Astrocyte (in vitro differentiated cells and primary cell): ENCODE measurements at places on chromosomes 4 and X. TPM values are rescaled to one million over a fixed set of nuclear protein-coding genes. Genes with fewer than 3 reads are reported as not detected.
A peak's percentile ranks its signal among the peaks of the same experiment; 100 is the strongest.

Gene FAM9B
- total RNA-seq, result not detected in 2 replicates

Gene SUPT20HL1
- total RNA-seq, result not detected in 2 replicates

Gene OPN1LW
- total RNA-seq, result not detected in 2 replicates

Gene TENM3
- 127 TPM in 2 replicates for total RNA-seq

Gene ZFP92
- total RNA-seq, result 0.26 and 0.27 TPM in 2 replicates

Gene FAM9C
- total RNA-seq, result 0.16 TPM in 1 of 2 replicates, not detected in the other

Gene ELF4
- total RNA-seq, result 30.5 and 31.2 TPM in 2 replicates

Gene CTAG2
- not detected in 2 replicates for total RNA-seq

Gene BEX2
- 10.0 and 12.6 TPM in 2 replicates for total RNA-seq

Gene NPY1R
- total RNA-seq, result 1.1 TPM in 2 replicates

Gene PRDM5
- total RNA-seq, result 5.3 and 6.5 TPM in 2 replicates

Gene GPR143
- 1.8 and 3.0 TPM in 2 replicates for total RNA-seq

- H3K4me3 ChIP-seq, result no peak overlapping the region
- peak; percentile 98 for DNase-seq
- peaks cover 19% of the 10 kb centered on the region for H3K4me1 ChIP-seq
Measured at GRCh38 chr4:98430708-98431403, 169.7 kb downstream of the RAP1GDS1 start.

DNA sequence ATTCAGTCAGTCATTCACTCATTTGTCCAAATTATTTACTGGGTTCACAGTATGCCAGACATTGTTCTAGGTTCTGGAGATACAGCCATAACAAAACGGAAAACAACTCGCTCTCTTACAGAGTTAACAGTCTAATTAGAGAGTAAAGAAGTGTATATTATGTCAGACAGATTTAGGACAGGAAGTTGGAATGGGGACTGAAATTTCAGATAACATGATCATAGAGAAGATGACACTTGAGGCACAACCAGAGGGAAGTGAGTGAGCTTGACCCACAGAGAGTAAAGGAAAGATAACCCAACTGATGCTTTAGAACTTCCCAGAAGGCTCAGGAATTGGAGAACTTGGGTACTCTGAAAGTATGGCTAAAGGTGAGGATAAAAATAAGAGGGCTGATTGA lies 139.4 kb downstream of the ZAR1 start:
- H3K4me3 ChIP-seq, result no peak overlapping the region
- H3K36me3 ChIP-seq, result no peaks in the 10 kb centered on the region
- DNase-seq, result no peak
- no peaks in the 10 kb centered on the region for H3K27me3 ChIP-seq

GRCh38 chrX:23898412-23898959 lies 9.3 kb downstream of the APOO start:
- no peak overlapping the region for H3K4me3 ChIP-seq
- H3K36me3 ChIP-seq, result no peaks in the 10 kb centered on the region
- no peaks in the 10 kb centered on the region for H3K27me3 ChIP-seq
- peaks cover 31% of the 10 kb centered on the region for H3K4me1 ChIP-seq

GRCh38 chr4:68569466-68570121 lies 6.5 kb downstream of the UGT2B17 start:
- H3K4me3 ChIP-seq, result no peak overlapping the region
- no peak for DNase-seq

DNA sequence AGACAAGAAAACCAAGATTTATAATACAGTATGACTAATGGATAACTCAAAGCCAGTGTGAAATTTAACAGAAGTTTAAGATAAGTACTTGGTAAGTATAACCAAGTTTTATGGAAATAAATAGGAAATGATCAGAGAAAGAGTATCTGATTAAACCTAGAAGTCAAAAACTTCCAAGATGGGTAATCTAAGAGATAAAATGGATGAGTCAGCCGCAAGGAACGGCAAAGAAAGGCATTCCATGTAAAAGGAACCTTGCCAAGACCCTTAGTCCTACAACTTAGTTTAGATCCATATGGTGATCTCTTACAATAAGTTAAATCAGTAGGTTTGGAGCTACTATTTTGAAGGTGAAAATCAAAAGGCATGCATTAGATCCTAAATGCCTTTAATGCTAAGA lies 34.8 kb downstream of the LIN54 start:
- H3K4me1 ChIP-seq, result peaks cover 5% of the 10 kb centered on the region
- H3K4me3 ChIP-seq, result no peak overlapping the region
- no peaks in the 10 kb centered on the region for H3K27me3 ChIP-seq

- H3K4me1 ChIP-seq, result no peaks in the 10 kb centered on the region
- H3K36me3 ChIP-seq, result no peaks in the 10 kb centered on the region
- H3K27ac ChIP-seq, result no peak overlapping the region
- no peaks in the 10 kb centered on the region for H3K27me3 ChIP-seq
Measured at GRCh38 chr4:17045866-17046265, 147.4 kb upstream of the LDB2 start.

DNA sequence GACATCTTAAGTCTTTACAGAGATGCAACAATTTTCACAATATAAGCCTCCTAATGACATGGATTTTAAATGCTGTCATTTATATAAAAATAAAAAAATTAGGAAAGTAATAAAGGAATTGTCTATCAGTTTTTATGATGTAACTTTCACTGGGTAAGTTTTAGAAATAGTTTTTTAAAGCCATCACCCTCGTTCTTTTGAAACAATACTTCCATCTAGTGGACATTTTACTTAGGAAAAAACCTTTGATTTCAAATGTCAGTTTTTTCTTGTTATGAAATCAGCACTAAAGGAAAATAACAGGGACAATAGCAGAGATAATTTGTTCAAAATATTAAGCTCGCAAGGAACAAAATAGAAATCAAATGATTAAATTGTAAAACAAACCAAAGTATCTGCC lies 24.3 kb upstream of the NDNF start:
- H3K36me3 ChIP-seq, result no peaks in the 10 kb centered on the region
- H3K4me3 ChIP-seq, result no peak overlapping the region
- no peaks in the 10 kb centered on the region for H3K4me1 ChIP-seq
- H3K27ac ChIP-seq, result no peak overlapping the region
- peak; percentile 31 for DNase-seq

DNA sequence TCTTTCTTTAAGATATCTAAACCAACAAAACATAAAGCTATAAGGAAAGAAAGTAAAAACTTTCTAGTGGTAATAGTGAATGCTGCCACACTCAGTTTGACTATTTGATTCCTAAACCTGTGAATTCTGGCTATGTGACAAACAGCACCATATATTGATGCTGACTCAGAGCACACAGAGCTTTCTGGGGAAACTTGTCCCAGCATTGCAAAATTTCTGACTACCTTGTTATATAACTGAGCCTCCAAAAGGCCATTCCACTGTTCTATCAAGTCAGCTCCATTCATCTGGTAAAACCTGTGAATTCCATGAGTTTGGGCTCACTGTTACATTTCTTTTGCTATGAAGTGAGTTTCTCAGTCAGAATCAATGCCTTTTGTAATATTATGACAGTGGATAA lies 1229.7 kb downstream of the PCDH18 start:
- no peak for DNase-seq
- no peak overlapping the region for H3K27ac ChIP-seq
- H3K4me3 ChIP-seq, result no peak overlapping the region
- H3K4me1 ChIP-seq, result no peaks in the 10 kb centered on the region

DNA sequence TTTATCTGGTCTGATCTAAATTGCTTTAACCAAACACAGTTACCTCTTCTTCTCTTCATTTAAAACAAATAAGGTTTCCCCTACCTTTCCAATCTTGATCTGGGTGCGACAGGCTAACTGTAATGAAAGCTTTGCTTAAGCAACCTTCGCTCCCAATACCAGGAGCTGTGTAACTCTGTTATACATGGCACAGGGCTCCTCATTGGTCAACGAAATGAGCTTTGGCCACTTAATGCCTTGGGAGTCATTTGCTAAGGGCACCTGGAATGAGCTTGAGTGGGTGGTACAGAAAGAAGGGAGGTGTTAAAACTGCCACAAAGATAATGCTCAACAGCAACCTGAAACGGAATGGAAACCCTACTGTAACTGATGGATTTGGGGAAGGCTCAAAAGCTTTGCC lies 140.5 kb downstream of the CHRNA9 start:
- H3K4me3 ChIP-seq, result no peak overlapping the region
- no peaks in the 10 kb centered on the region for H3K27me3 ChIP-seq
- H3K4me1 ChIP-seq, result no peaks in the 10 kb centered on the region
- no peak for DNase-seq
- no peak overlapping the region for H3K27ac ChIP-seq

- H3K4me3 ChIP-seq, result no peak overlapping the region
- H3K36me3 ChIP-seq, result no peaks in the 10 kb centered on the region
- peaks cover 23% of the 10 kb centered on the region for H3K4me1 ChIP-seq
- H3K27ac ChIP-seq, result no peak overlapping the region
- no peaks in the 10 kb centered on the region for H3K27me3 ChIP-seq
- peak; percentile 8 for DNase-seq
Measured at GRCh38 chrX:72120837-72121236, 10.9 kb downstream of the RTL5 start.

GRCh38 chrX:40931921-40932320 lies 153.3 kb upstream of the USP9X start:
- no peaks in the 10 kb centered on the region for H3K27me3 ChIP-seq
- no peaks in the 10 kb centered on the region for H3K36me3 ChIP-seq
- H3K4me3 ChIP-seq, result no peak overlapping the region
- peaks cover 9% of the 10 kb centered on the region for H3K4me1 ChIP-seq

- no peaks in the 10 kb centered on the region for H3K4me1 ChIP-seq
- DNase-seq, result no peak
- no peaks in the 10 kb centered on the region for H3K27me3 ChIP-seq
- H3K27ac ChIP-seq, result no peak overlapping the region
- no peak overlapping the region for H3K4me3 ChIP-seq
Measured at GRCh38 chr4:6087669-6088341, 69.6 kb upstream of the C4orf50 start.

- H3K36me3 ChIP-seq, result no peaks in the 10 kb centered on the region
- H3K27ac ChIP-seq, result no peak overlapping the region
- no peak overlapping the region for H3K4me3 ChIP-seq
- no peaks in the 10 kb centered on the region for H3K27me3 ChIP-seq
Measured at GRCh38 chrX:51336584-51336983, 4.0 kb downstream of the NUDT10 start.

GRCh38 chr4:60683973-60684372 lies 516.2 kb upstream of the ADGRL3 start:
- no peak overlapping the region for H3K4me3 ChIP-seq
- peak overlapping the region; percentile 100 for H3K27ac ChIP-seq
- no peaks in the 10 kb centered on the region for H3K27me3 ChIP-seq
- DNase-seq, result peak; percentile 80

GRCh38 chrX:24184018-24184417 lies 34.5 kb downstream of the ZFX start:
- peaks cover 5% of the 10 kb centered on the region for H3K36me3 ChIP-seq
- H3K27ac ChIP-seq, result no peak overlapping the region
- no peak overlapping the region for H3K4me3 ChIP-seq
- no peak for DNase-seq

- peaks cover 6% of the 10 kb centered on the region for H3K36me3 ChIP-seq
- H3K27me3 ChIP-seq, result no peaks in the 10 kb centered on the region
- H3K4me1 ChIP-seq, result no peaks in the 10 kb centered on the region
- peak; percentile 39 for DNase-seq
Measured at GRCh38 chr4:108683479-108683878, 33.1 kb downstream of the OSTC start.

- DNase-seq, result no peak
- H3K4me1 ChIP-seq, result no peaks in the 10 kb centered on the region
- H3K4me3 ChIP-seq, result no peak overlapping the region
- H3K27ac ChIP-seq, result no peak overlapping the region
- no peaks in the 10 kb centered on the region for H3K27me3 ChIP-seq
Measured at GRCh38 chr4:130449741-130450140, 1353.8 kb downstream of the C4orf33 start.

DNA sequence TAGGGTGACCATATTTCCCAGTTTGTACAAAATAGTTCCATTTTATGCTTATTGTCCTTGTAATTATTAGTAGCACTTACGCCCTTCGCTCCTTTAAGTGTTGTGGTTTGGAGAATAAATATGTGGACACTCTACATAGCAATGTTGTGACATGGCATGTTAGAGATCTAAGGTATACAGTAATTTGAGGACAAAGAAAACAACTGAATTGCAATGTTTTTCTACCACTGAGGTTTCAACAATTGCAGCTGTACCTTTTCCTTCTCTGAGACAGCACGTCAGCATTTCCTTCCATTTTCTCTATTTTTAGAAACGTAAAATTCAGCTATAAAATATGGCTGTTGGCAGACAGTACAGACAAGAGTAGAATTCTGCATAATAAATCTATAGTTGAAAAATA lies 323.1 kb downstream of the MAPK10 start:
- no peaks in the 10 kb centered on the region for H3K27me3 ChIP-seq
- H3K36me3 ChIP-seq, result no peaks in the 10 kb centered on the region
- peak overlapping the region; percentile 6 for H3K4me3 ChIP-seq
- peaks cover 35% of the 10 kb centered on the region for H3K4me1 ChIP-seq
- peak overlapping the region; percentile 39 for H3K27ac ChIP-seq

GRCh38 chrX:42978655-42979379 lies 200.9 kb upstream of the PPP1R2C start:
- no peak overlapping the region for H3K27ac ChIP-seq
- H3K27me3 ChIP-seq, result no peaks in the 10 kb centered on the region
- no peaks in the 10 kb centered on the region for H3K4me1 ChIP-seq
- peak; percentile 33 for DNase-seq

DNA sequence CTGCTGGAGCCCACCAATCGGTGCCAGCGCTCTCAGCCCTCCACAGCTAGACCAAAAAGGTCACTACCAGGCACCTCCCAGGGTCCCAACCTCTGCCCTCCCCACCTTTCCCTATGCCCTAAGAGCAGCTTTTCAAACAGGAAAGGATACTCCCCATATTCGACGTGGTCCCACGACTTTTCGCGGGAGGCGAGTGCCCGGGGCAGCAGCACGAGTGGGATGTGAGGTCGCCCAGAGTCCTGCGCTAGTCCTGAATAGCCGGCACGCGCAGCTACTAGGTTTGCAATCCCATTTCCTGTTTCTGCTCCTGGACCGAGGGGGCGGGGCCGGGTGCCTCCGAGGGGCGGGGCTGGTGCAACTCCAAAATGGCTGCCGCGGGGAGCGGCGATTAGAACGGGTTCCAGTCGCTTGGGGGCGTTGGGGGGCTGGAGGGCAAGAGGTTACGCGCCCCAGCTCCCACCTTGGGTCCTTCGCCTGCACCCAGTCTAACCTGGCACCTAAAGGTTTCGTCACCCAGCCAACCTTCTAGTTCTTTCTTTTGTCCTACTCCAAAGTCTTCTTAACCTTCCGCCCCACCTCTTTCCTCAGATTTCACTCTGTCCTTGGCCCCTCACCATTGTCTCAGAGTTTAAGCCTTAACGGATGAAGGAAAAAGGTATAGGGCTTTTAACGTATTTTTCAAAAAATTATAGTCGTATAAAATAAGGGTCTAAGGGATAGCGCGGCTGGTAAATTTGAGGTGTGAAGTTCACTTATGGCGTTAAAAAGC lies 85.0 kb upstream of the TENT5D start:
- no peaks in the 10 kb centered on the region for H3K36me3 ChIP-seq
- H3K4me1 ChIP-seq, result no peaks in the 10 kb centered on the region
- no peaks in the 10 kb centered on the region for H3K27me3 ChIP-seq
- no peak overlapping the region for H3K27ac ChIP-seq

DNA sequence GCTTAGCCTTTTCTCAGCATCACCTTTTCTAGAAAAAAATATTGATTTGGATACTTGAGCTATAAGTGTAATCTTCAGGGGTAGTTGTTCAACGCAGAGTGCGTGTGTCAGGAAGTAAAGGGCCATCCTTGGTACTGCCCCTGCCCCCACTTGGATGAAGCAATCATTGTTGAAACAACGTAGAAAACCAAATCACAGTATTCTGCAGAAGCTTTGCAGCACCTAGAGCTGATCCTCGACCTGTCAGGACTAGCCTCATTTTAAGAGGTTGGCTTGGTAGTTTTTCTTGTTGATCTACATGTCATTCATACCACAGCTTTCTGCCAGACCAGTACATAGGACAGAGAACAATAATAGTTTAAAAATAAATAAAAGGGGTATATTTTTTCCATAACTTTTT lies 65.3 kb upstream of the MYOZ2 start:
- DNase-seq, result no peak
- H3K27me3 ChIP-seq, result no peaks in the 10 kb centered on the region
- no peak overlapping the region for H3K27ac ChIP-seq
- H3K4me1 ChIP-seq, result no peaks in the 10 kb centered on the region
- no peak overlapping the region for H3K4me3 ChIP-seq
